ENCODE measurements at places on chromosomes 5 and 9.

DNA sequence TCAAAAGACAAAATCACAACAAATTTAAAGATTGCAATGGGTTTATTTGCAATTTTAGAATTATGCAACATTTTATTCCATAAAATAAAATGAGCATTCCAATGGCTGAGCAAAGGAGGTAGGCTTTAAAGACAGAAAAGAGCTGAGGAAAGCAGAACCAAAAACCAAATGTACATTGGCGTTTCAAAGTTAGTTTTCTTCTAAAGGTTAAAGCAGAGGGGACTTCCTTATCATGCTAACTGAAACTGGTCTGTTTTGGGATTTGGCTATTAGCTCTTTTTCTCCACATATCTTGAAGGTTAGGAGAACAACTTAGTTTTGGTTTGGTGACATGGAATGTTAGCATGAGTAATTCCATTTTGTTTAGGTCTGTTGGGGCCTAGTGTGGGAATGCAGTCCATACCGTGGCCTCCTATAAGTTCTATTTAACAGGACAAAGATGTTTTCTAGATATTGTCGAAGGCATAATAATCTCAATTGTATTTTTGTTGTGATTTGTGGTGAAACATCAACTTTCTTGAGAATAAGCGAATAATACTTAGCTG is 20.3 kb downstream of the DCP2 start:
- no peak for DNase-seq

DNA sequence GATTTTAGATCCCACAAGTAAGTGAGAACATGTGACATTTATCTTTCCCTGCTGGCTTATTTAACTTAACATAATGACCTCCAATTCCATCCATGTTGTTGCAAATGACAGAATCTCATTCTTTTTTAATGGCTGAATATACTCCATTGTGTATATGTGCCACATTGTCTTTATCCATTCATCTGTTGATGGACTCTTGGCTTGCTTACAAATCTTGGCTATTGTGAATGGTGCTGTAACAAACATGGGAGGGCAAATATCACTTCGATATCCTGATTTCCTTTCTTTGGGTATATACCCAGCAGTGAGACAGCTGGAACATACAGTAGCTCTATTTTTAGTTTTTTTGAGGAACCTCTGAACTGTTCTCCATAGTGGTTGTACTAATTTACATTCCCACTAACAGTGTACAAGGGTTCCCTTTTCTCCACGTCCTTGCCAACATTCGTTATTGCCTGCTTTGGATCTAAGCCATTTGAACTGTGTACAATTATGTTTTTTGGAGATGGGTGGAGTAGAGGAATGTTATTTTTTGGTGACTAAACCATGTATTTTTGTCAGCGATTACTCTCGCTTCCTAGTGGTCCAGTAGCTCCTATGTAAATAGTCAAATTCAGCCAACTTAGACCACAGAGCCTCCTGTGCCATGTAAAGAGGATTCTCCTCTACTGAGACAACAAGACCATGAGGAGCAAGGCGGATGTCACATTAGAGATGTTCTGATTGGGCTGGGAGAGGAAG is 60.6 kb downstream of the TNFSF15 start:
- DNase-seq: no peak

- DNase-seq: no peak
These were observed 650 bp downstream of the DCTN4 start for GRCh38 chr5:150758203-150758530.

GRCh38 chr5:117800261-117800660 is 1188.1 kb downstream of the DTWD2 start:
- DNase-seq: no peak

- no peak for DNase-seq
These were observed 4.4 kb upstream of the EBF1 start for GRCh38 chr5:159104051-159104651.

DNA sequence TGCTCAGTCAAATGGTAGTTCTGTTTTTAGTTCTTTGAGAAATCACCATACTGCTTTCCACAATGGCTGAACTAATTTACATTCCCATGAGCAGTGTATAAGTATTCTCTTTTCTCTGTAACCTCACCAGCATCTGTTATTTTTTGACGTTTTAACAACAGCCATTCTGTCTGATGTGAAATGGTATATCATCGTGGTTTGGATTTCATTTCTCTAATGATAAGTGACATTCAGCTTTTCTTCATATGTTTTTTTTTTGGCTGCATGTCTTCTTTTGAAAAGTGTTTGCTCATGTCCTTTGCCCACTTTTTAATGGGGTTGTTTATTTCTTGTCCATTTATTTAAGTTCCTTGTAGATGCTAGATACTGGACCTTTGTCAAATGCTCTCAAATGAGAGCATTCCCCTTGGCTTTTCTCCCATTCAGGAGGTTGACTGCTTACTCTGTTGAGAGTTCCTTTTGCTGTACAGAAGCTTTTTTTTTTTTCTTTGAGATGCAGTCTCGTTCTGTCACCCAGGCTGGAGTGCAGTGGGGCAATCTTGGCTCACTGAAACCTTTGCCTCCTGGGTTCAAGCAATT is 58.7 kb upstream of the RGMB start:
- no peak for DNase-seq

Measured in activated CD8-positive, alpha-beta memory T cell treated with anti-CD3 and anti-CD28 coated beads for 1 hour (primary cell).